NCI-H524 (cell line): ENCODE measurements at places on chromosomes 5 and 9.

- DNase-seq = no peak
Measured at GRCh38 chr5:119220576-119221197, 135.1 kb upstream of the TNFAIP8 start.

- DNase-seq = no peak
Measured at GRCh38 chr9:118721276-118721675, 648.0 kb downstream of the BRINP1 start.

DNA sequence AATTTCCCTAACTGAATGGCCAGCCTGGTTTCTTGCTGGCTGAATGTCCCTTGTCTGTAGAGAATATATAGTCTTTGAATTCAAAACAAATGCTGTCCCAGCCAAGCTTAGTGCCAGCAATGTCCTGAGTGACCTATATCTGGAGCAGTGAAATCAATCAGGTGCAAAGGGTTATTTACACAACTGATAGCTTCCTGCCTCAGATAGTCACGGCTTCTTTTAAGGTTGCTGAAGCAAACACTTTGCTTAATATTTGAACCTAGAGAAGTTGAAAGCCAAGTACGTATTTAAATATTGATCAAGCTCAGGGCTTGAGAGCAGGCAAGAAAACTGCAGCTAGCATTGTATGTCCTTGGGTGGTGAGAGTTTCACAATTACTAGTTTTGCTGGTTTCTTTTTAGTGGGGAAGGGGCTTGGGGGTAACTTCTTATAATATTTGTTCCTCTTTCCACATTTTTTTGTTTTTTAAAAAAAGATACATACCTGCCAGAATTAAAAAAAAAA is 2.0 kb upstream of the ARHGEF28 start:
- DNase-seq = no peak

DNA sequence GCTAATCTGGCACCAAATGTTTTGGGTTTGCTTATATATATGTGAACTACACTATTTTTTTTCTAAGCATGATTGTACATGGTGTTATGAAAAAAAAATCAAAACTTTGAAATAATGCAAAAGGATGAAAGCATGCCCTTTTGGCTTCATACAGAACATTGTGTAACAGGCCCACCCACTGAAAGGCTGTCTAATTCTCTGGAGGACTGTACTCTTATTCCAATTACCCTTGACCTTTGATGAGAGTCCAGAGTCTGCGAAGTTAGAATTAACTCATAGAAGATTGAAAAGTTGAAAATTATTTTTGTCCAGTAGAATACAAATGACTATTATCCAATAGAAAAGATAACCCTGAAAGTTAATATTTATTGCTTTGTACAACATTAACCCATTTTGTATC is 117.4 kb downstream of the ADAMTS12 start:
- no peak for DNase-seq
